ENCODE measurements at places on chromosomes 4 and X.

DNA sequence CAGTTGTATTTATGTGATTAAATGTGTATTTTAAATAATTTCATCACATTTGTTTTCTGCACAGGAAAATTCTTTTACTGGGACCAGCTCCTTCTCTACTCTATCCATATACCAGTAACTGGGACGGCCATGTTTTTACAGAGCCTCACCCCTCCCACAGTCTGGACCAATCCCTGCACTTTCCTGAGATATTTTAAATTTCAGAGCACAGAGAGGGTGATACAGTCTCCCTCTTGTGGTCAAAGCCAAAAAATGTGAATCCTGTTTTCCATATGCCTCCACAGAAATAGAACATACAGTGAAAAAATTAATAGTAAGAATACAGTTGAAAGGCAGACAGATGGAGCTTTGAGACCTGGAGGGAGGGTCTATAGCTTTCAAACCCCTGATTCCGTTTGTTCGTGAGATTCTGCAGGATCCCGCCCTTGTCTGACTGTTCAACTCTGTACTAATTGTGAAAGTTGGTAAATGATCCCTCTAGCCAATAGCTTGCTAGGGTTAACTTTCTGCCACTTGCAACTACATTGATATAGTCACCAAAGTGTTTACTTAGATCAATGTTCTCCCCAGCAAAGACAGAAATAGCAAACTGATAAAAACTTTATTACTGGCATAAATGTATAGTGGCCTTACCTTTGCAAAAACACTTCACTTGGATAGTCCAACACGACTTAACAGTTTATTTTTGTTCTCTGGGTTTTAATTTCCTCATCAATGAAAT is 172.2 kb downstream of the PPARGC1A start:
- no peak for DNase-seq

DNA sequence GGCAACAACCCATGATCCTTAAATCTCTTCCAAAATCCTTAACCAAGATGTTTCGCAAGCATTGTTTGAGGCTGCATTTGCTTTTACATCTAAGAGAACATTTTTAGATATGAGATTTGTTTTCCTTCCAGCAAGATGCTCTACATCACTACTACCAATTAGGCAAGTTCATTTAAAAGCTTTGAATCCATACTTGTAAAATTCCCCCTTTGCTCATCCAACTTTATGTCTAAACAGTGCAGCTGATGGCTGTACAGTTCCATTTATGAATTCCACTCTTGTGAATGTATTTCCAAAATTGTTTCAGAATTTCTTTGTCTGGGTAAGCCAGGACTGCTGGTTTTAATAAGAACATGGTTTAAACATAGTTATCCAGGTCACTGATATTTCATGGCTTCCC is 31.5 kb downstream of the RAI2 start:
- no peak for DNase-seq

- no peak for DNase-seq
Measured at GRCh38 chrX:55787727-55788126, 70.2 kb downstream of the RRAGB start.

- DNase-seq = no peak
Measured at GRCh38 chr4:160386846-160387245, 1284.0 kb downstream of the RAPGEF2 start.

GRCh38 chr4:73311428-73311827 is 52.8 kb upstream of the ANKRD17 start:
- no peak for DNase-seq

DNA sequence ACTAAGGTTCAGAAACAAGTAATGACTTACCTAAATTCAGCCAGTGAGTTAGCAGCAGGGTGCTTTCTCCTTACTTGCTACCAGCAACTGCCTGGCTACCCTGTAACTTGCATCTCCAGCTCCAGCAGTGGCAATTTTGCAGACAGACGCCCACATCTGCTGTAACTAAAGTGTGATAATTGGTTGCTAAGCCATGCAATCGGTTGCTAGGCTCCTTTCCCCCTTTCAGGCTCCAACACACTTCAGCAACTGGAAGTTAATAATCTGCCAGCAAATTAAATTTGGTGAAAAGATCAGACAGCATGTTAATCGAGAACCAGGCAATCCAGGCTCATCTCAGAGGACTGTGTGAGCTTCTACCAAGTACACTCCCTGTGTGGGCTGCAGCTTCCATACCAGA is 24.2 kb upstream of the ARHGEF9 start:
- no peak for DNase-seq

DNA sequence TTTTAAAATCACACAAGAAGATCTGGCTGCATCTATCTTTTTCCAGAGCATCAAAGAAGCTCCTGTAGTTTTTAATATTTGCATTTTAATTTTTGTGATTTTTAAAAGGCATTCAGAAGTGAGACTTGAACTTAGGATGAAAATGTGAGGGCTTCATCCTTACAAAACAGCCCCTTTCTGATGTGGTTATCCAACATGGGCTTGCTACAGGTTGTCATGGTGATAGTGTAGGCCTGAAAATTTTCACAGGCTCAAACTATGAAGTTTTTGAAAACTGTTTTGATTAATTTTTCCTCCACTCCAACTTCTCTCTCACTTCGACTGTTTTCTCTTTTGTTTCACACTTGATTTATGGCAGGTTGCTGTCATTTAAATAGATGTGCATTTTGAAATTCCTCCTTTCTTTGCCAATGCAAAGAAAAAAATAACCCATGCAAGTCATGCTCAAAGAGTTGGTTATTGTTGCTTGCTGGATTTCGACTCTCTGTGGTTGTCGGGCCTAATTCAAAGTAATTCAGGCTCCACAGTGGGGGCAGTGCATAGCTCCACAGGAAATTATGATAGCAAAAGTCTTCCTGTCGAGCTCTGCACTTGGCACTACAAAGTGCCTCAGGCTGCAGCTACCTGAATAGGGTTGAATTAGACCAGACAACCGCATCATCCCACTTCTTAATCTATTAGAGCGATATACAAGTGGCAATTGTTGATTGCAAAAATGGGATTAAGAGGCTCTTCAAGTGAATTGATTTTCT is 201.0 kb upstream of the GPR101 start:
- no peak for DNase-seq

GRCh38 chr4:175373031-175373430 is 439.0 kb downstream of the GPM6A start:
- DNase-seq = no peak

GRCh38 chr4:98519268-98519977 is 139.0 kb downstream of the TSPAN5 start:
- DNase-seq = no peak

DNA sequence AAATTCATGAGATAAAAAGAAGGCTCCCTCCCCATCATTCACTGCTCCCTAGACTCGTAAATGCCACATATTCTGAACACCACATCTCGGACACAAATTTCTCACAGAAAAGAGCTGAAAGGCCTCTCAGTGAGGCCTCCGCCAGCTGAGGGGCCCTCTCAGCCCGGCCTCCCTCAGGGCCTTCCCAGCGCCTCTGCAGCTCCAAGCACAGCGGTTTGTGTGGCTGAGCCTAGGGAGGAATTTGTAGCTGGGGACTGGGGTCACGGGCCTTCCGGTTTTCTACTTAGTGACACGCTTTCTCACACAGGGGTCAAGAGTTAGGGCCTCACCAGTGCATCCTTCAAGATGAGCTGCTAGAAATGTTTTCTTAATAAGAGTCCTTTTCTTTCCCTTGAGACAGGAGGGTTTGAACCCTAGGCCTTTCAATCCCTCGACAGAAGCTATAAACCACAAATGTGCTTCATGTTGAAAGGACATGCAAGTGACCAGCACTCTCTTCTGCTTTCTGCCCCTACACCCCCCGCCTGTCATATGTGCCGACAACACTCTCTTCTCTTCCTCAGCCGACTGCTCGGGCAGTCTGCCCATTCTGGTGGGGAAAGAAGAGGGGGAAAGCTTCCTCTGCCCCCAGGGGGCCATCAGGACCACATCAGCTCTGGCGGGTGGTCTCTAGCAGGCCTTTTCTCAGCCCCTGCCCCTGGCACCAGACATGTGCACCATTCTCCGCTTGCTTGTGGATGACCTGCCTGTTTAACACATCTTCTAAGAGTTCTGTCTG is 104.9 kb downstream of the CHIC2 start:
- DNase-seq = no peak

- no peak for DNase-seq
Measured at GRCh38 chr4:186067757-186068385, 1.1 kb upstream of the TLR3 start.

DNA sequence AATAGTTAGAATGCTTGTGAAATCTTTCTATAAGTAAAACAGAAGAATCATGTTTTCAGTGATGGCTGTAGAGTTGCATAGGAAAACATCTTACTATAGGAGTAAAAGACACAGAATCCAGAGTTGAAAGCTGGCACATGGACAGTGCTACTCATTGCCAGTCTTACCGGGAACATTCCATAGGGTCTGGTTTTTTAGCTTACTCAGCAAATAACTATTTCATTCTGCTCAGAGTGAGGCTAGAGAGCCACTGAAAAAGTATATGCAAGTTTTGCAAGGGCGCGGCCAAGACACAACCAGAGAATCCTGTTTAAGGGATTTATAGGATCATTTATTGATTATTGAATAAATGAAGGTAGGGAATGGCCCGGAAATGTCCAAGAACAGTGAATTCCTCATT is 60.3 kb downstream of the MTHFD2L start:
- no peak for DNase-seq

- no peak for DNase-seq
Measured at GRCh38 chrX:122565952-122566351, 618.1 kb upstream of the GRIA3 start.

- no peak for DNase-seq
Measured at GRCh38 chr4:96227515-96227914, 387.6 kb downstream of the PDHA2 start.

DNA sequence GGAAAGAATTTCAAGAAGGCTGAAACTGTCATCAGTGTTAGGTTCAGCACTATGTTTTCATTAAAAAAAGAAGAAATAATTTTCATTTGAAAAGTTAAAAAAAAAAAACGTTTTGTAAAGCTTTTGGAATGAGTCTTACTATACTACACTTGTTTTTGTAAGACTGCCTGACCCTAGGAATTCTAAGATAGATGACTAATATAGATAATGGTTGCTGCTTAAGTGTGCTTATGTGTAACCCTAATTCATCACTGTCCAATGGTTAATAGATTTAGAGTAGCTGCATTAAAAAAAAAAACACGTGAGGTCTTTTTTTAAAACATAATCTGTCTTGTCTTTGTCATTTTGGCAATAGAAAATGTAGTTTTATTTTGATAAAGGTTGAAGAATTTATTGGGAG is 323.2 kb downstream of the IL1RAPL1 start:
- DNase-seq = no peak

Data from stimulated activated CD4-positive, alpha-beta T cell treated with anti-CD3 and anti-CD28 coated beads, Interleukin-1b, Interleukin-23, amount 100 ng/mL, for 4 hours (primary cell).